Stimulated activated CD8-positive, alpha-beta memory T cell treated with anti-CD3 and anti-CD28 coated beads, Interleukin-12 subunit alpha, Interleukin-12 subunit beta, amount 100 ng/mL, for 4 hours (primary cell): ENCODE measurements at places on chromosomes 7 and 10.

DNA sequence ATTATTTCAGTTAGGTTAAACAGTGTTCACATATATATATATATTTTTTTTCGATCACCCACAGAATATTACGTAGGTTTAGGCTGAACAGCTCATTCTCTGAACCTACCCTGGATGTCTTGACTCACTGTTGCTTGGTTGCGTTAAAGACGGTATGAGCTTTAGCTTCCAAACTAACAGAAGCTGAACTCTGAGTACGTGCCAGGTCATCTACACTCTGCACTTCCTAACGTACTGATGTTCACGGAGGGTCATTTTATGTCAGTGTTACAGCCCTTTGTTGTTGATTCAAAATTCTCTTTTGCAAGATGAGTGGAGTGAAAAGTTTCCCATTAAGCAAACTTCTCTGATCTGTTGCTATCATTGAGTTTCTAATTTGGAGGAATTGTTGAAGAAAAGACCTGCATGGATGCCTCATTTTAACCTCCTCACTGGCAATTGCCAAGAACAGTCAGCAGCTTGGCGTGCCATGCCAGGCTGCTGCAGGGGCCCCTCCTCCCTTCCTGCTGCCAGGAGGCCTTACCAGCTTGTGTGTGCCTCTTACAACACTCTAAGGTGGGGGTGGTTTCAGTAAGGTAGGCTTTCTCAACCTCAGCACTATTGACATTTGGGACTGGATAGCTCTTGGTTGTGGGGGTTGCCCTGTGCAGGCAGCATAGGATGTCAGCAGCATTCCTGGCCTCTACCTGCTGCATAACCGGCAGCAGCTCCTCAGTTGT lies 44.3 kb downstream of the INSYN2A start:
- no peak for DNase-seq

DNA sequence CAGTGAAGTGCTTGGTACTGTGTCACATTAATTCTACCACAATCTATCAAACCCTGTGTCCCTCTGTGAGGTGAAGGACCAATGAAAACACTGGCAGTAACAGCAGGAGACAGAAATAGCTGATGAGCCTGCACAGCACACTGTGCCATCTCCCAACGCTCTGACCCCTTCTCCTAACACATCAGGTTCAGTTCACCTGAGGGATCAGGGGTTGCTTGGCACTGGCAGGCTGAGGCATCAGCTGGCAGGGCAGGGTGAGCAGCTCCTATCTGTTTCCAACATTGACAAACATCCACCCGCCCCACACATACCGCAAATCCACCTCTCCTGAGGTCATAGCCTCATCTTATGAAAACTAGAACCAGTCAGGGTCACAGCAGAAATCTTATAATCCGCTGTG lies 120.9 kb downstream of the ICA1 start:
- no peak for DNase-seq

GRCh38 chr7:158355456-158356065 lies 232.1 kb downstream of the PTPRN2 start:
- no peak for DNase-seq

DNA sequence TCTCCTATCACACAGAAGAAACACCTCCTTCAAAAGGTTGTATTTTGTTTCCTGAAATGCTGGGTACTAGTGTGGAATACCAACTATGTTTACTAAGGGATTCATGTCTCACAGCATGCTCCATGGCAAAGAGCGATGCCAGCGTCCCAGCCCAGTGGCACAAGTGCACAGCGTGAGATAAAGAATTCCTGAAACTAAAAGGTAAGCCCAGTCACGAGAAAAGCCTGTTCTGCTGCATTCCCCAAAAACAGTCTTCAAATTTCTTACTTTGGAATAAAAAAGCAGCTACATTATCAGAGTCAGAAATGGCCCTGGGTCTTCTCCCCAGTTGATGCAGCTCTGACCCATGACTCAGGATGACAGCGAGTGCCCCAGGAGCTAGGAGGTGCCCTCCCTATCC lies 53.1 kb upstream of the DDC start:
- no peak for DNase-seq

GRCh38 chr7:32890010-32890792 lies 1.4 kb downstream of the KBTBD2 start:
- DNase-seq: no peak

DNA sequence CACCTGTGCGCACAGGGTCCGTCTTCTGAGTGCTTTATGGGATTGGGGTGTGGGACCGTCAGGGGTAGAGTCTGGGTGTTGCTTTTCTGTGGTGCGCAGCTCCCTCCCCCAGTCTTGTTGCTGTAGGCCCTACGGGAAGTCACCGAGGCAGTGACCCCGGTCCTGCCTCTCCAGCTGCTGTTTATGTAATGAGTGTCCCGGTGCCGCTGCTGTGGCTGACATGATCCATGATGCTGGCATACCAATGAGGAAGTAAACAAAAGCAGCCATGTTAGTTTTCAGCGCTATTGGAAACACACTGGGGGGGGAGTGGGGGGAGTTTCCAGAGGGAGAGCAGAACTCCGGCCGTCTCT lies 1.1 kb downstream of the TRIM8 start:
- no peak for DNase-seq

DNA sequence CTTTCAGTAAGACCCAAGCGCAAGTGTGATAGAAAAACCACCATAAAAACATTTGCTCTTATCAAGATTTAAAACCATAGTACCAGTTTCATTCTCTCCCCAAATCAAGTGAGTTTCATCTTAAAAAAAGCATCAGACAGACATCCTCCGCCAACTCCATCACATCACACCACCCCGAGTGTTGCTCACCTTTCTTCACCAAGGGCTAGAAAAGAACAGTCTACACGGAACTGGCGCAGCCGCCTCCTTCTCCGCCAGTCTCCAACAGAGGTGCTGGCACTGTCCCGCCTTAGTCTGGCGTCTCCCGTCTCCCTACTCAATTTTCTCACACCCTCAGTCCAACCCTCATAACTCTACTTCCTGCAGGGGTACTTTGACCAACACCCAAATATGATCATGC lies 46.9 kb upstream of the WIPI2 start:
- peak; percentile 6 for DNase-seq

DNA sequence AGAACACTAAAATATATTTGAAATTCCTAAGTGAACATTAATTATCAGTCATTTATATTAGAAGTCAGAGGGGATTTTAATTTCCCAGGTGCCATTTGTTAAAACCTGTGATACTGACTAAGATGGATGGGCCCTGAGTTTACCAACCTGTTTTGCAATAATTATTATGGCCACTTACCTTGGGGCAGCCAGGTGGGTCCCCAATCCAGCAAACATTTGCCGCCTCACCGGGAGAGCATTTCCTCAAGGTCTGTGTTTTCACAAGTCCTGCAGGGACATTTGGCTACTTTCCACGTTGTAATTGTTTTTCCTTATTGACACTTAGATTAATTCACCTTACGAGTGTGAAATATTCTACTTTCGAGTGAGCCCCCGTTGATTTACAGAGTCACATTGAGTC lies 251.2 kb upstream of the PPP2R2D start:
- DNase-seq: no peak

DNA sequence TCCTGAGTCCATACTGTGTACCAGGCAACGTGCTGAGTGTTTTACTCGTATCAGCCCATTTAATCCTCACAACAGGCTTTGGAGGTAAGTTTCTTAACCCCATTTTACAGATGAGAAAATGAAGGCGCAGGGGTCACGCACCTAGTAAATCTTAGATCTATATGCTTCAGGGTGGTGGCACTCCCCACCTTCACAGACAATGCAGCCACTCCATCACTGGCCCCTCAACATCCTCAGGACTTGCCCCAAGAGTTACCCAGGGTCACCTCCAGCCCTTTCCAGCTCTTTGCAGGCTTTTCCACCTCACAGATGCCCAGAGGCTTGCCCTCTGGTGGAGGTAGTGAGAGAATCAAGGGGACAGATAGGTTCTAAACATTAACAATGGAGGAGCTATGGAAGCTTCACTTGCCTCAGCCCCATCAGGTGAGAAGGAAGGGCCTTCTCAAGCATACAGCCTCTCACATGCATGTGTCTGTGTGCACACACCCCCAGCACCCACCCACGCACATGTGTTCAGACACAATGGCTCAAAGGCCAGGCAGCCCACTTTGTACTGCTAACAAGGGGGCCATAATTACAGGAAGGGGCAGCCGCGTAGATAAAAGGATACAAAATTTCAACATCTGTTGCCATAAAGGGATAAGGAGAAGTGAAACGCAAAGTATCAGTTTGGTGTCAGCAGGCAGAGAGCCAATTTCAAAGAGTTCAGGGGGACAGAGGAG lies 29.1 kb downstream of the DPCD start:
- no peak for DNase-seq

DNA sequence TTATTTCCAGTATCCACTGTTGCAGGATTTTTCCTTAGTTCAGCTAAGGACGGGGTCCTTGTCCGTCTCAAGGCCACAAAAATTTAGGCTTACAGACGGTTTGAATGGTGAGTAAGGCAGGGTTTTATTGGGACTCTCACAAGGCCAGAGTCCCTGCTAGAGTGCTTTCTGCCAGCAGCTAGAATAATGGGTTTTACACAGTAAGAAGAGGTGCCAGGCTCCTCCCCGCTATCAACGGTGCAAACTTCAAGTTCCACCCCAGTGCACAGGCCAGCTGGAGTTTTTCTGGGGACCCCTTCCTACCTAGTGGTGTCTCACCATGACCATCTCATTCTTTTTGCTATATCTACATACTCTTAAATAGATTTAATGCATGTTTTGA lies 198.5 kb upstream of the KCTD7 start:
- no peak for DNase-seq

DNA sequence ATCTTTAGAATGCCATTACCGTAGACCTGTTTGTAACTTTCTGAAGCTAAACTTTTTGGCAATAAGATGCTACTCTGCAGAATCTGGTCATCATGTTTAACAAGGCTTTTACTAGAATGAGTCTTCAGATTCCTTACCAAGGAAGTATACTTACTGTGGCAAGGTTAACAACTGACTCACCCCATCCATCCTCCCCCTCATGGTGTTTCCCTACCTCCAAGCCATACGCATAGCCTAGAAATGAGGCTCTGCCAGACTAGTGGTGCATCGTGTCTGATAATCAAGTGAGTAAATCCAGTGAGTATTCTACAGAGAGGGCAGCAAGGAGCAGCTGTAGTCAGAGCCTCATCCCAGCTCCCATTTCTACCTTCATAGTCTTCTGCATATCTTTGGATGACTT lies 223.6 kb downstream of the IPMK start:
- no peak for DNase-seq

GRCh38 chr7:11261470-11261869 lies 287.8 kb downstream of the PHF14 start:
- DNase-seq: no peak

DNA sequence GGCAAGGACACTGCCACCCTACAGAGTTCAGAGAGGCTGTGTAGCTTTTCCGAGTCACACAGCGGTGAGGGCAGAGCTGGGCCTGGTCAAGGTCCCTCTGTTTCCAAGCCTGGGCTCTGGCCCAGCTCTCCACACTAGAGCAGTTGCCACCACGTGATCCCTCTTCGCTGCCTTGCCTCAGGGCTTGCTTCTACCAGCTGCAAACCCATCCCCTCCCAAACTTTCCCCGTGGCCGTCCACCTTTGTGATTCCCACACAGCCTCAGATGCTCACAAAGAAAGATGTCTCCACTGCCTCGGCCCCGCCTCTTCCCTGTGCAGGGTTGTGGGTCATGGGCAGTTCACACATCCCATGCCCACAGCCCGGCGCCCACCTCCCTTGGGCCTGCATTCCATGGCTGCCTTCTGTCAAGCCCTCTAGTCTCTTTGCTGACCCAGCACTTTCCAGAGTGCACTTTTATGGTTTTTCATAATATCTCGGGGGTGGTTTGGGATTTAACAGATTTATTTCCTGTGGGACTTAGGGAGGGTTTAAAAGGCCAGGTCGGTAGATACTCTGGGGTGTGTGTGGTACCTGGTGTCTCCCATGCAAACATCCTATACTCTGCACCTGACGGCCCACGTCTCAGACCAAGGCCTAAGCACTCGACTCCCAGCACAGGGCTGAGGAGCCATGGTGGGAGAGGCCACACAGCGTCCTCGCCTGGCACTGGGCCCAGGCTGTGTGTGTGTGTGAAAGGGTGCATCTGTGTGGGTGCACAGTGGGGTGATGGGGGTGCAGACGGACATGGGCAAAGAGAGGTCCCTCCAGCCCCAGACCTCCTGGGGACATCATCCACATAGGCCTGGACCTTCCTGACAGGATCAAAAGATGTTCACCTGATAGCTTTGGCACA lies 59.6 kb downstream of the PKD1L1 start:
- no peak for DNase-seq

DNA sequence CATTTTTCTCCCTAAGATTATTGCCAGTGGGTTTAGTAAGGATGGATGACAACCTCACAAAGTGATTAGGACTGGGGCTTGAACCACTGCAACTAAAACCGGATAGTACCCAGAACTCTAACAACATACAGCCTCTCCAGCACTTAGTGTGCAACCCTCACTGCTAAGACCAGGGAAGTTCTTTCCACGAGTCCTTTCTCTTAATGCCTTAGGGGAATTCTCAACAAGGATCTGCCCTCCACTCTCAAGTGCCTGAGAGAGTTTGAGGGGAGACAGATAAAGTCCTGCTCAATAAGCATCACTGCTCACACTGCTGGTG lies 104.6 kb downstream of the NRP1 start:
- no peak for DNase-seq

DNA sequence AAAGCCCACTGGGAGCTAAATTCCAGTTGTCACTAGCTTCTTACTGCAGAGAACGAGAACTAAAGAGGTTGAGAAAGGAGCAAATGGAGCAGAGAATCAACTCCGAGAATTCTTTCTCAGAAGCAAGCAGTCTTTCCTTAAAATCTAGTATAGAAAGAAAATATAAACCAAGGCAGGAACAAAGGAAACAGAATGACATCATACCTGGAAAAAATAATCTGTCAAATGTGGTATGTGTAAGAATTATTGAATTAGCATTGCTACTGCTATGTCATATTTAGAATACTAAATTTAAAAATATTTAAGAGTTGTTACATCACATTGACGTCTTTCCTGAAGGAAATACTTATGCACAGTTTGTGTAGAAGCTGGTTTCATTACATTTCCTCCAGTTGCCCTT lies 4.3 kb downstream of the SLF2 start:
- no peak for DNase-seq

DNA sequence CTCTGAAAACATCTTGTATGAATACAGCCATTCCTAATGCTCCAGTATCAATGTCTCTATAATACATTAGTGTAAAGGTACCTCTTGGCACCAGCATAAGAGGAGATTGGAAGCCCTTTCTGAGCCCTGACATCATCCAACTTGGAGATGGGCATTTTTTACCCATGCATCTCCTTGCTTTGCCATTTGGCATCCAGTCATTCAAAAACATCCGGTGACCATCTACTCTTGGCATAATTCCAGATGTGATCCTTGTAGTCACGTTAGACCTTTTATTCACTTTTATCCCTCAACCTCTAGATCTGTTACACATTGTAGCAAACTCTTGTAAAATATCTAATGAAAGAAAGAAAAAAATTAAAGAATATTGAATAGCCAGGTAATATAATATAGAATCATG lies 17.9 kb upstream of the SGMS1 start:
- no peak for DNase-seq
